Skin of body (tissue), 3 donors: ENCODE measurements at places on chromosomes 16 and 17.

DNA sequence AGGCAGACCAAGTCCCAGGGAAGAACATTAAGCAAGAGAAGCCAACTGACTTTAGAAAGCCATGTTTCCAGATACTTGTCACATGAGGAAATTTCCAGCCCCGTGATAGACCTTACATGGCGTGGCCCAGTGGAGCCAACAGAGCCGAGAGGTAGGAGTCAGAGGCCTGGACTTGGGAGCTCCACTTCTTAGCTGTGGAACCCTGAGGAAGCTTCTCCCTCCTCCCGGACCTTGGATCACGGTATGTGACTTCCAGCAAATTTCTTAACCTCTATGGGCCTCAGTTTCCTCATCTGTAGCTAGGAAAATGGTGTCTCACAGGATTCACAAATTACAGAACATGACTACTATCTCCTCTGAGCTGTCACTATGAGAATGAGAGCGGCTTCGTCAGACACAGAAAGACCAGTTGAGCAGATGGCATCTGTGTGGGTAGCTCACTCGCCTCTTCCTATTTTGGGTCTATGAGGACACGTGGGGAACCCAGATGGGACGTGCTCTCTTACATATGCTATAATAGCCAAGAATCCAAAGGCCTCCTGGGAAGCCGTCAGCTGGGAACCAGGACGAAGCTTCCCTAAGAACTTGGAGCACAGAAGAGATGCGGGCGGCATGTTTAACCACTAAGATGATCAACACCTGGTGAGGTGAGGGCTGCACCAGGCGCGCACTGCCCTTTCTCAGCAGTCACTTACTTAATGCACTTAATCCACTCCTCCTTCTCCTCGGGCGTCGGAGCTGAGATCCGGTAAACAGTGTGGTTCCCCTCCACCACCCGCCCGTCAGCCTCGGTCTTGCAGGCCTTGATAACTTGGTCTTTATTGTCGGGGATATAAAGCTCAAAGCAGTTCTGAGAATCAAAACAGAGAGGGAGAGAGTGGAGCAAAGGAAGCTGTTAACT, 102.3 kb downstream of the CYTH1 start:
- DNase-seq = no peak

DNA sequence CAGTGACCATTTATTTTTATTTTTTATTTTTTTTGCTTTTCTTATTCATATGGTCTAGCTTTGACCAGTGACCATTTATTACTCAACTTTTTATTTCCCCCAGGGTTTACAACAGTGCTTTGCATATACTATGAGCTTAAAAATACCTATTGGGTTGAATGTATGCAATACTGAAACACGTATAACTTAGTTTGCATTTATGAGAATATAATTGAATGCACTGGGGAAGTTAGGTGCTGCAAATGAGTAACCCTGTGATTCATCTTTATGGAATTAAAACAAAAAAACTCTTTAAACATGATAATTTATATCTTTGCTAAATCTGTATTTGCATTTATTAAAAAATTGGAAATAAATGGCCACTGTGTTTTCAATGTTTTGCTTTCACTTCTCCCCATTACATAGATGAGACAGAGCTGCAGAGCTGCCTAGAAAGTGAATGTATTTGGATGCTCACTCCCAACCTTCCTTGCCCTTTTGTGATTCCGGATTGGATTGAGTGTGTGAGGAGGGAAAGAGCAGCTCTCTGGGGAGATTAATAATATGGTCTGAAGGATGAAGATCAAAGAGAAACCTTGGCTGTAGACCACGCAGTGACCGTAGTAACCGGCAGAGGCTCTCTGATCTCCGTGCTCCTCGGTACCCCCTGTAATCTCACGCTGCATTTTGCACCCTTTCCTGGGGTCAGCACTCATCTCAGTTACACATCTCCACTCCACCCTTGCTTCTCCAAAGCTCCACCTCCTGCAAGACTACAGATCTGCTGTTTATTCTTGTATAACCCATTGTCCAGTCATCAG, 14.3 kb downstream of the TMEM100 start:
- DNase-seq = no peak

- DNase-seq = no peak
These were observed 24.1 kb downstream of the USP10 start for GRCh38 chr16:84723906-84724305.

- DNase-seq = no peak
These were observed 1.7 kb upstream of the STAT3 start for GRCh38 chr17:42389899-42390298.

DNA sequence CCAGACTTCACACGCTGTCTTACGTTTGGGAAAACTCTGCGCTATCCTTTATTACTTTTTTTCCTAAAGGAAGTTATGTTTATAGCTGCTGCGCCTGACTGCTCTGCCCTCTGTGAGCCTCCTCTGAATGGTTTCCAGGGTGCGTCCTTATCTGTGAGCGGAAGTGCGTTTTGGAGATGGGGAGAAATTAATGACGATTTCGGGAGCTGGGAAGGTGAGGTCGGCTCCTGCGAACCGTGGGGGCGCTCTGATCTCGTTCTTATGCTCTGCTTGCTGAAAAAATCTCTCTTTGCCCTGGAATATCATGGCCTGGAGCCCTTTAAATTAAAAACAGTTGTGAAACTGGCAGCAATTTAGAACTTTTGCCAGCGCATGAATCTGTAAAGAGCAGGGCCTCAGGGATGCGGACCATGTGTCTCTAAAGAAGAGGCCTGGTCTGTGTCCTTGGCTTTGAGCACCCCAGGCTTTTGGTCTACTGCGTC, 135.7 kb upstream of the ZFHX3 start:
- no peak for DNase-seq

DNA sequence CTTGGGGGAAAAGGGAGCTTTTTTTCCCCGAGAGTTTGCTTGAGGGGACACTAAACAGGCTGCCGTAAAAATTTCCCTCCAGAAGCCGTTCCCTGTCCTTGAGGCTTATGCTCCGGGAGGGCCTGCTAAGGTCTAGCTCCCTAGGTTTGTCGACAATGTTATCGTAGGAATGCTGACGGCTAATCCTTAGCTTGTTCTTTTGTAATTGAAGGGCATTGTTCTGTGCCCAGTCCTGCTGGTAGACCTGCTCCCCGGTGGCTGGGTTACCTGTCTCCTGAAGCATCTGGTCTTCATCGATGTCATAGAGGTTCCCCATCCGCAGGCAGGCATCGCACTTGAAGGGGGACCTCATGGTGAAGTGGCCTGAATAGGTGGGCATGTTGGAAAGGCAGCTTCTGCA, 418.7 kb downstream of the GRIN2A start:
- DNase-seq = no peak

- DNase-seq = no peak
These were observed 64.5 kb downstream of the SRCIN1 start for GRCh38 chr17:38541281-38541680.

DNA sequence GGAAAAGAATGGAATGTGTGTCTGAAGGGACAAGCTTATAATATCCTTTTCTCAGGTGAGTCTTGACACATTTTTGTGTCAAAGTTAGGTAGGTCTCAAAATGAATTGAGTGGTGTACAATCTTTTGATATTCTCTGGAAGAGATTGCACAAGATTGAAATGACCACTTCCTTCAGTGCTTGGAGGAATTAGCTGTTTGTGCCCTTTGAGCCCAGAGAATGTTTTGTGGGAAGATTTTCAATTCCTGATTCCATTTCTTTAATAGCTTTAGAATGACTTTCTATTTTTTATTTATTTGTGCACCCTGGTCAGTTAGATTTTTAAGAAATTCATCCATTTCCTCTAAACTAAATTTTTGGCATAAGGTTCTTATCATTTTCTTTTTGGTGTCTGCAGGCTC, 1.6 kb upstream of the CCL13 start:
- no peak for DNase-seq

DNA sequence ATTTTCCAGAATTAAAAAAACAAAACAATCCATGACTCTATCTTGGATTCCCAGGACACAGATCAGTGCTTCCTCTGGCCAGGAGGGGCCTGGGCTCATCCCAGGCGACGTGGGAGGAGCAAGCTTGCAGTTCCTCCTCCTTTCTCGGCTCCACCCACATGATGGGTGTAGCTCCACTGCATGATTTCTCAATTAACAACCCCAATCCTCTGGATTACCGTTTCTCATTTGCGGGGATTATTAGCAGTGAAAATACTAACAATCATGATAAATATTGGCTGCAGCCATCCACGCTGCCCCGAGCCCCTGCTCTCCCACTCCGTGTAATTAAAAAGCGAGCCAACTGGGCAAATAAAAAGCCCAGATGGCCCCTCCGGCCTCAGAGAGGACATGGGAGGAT, 46.4 kb upstream of the SDK2 start:
- DNase-seq = no peak

GRCh38 chr16:73339821-73340220, 291.9 kb upstream of the ZFHX3 start:
- DNase-seq = no peak

GRCh38 chr17:81509972-81510784, 2.4 kb downstream of the ACTG1 start:
- no peak for DNase-seq

- DNase-seq = no peak
These were observed 19.6 kb downstream of the MAP2K3 start for GRCh38 chr17:21304091-21304490.

GRCh38 chr17:1055751-1056645, 59.1 kb downstream of the TIMM22 start:
- peak; percentile 10 for DNase-seq

GRCh38 chr17:49436174-49436573, 21.5 kb upstream of the PHB1 start:
- DNase-seq = no peak

- DNase-seq = no peak
These were observed 791 bp downstream of the DNAI2 start for GRCh38 chr17:74274709-74275340.

DNA sequence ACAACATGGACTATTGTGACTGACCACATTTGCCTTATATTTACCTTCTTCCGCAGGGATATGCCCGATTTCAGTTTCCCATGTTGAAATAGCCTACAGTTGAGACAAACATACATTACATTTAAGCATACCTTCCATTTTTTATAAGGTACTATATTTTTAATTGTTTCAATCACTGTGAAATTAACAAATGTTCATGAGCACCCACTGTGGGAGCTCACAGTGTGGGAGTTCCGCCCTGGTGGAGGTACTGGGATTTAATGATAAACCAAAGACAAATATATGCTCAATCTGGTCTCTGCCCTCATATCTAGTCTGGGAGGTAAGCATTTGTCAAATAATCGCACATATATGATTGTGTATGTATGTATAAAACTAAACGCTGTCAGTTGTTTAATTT, 15.8 kb upstream of the TOX3 start:
- DNase-seq = no peak

GRCh38 chr17:46764709-46765401, 53.6 kb downstream of the WNT3 start:
- no peak for DNase-seq

- no peak for DNase-seq
These were observed 572.6 kb upstream of the EEF2KMT start for GRCh38 chr16:5670198-5670597.

GRCh38 chr17:80774643-80775281, 216.9 kb upstream of the CHMP6 start:
- DNase-seq = no peak

GRCh38 chr17:60223456-60223855, 73.7 kb downstream of the CA4 start:
- no peak for DNase-seq

DNA sequence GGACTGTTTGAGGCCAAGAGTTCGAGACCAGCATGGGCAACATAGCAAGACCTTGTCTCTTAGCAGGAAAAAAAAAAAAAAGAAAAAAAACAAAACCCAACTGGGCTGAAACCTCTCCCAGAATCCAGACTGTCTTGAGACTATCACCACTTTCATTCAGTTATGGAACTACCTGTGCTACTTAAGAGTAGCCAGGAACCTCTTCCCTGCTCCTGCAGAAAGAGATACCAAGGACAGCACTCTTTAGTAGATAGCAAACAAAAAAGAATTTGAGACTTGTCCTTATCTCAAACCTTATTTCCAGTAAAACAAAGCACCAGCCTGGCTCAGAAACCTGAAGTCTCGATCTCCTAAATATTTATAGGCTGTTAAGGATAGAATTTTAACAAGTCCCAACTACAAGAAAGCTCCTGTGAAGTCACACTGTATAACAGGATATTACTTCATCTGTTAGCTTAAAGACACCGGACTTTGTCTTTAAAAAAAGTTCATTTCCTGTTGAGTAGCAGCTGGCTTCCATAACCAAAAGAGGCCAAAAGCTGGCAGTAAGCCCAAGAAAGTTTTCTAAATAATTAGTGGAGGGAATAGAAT, 5.1 kb downstream of the CDR2 start:
- DNase-seq = peak; percentile 40

DNA sequence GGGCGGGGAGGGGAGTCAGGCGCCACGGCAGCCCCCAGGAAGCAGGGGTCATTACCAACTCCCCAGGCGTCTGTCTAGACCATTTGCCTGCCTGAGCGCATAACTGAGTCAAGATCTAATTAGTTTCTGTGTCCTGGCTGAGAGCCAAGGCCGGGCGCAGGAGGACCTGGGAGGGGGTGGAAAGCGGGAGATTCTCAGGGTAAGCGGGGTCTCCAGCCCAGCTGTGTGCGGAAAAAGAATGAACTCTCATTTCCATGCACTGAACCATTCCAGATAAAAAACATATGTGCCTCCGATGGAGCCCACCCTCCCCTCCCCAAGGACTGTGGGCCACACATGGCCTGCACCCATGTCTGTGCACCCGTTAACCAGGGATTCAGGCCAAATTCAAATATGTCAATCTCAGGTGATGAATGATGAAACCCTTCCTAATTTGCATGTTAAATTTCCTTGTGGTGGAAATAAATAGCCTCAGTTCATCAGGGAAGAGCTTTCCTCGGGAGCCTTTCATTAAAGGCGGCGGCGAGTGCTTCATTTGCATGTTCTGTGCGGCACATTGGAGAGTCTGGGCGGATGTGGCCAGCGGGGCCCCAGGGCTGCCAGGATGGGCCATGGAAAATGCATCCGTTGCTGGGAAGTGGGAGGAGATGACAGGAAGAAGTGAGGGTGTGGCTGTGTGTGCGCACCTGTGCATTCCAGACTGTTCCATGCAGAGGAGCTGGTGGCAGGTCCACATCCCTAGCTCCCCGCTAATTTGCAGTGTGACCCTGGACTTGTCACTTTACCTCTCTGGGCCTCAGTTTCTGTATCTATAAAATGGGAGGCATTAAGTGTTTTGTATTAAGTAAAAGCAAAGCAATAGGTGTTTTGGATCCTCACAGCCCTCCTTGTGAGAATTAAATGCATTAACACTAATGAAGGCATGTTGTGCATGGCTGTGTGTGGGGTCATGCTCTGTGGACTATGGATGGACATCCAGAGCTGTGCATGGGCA, 151.1 kb downstream of the SDK2 start:
- peak; percentile 46 for DNase-seq

- no peak for DNase-seq
These were observed 11.4 kb downstream of the CCR7 start for GRCh38 chr17:40553694-40554534.

GRCh38 chr16:54405478-54405877, 118.9 kb upstream of the IRX3 start:
- DNase-seq = no peak

GRCh38 chr16:67084345-67085028, 25.3 kb upstream of the PHAF1 start:
- DNase-seq = no peak

GRCh38 chr16:29719063-29719462, 26.7 kb downstream of the C16orf54 start:
- DNase-seq = no peak
